Hepatic stellate cell (primary cell): ENCODE measurements at places on chromosomes 5 and 9.

DNA sequence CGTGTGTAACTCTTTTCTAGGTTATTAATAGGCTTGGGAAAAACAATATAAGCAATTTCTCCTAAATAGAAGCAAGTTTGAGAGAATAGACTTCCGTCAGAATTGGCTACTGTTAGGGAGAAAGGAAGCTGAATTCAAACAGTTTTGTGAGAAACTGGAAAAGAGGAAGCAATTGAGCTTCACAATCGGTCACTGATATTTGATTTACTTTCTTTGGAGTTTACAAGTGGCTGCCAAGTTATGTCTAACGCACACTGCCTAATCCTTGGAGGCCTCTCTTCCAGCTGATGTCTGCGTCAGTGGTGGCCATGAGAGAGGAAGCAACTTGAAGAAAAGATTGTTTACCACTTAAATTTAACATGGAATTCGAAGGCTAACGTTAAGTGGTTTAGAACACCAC is 319.5 kb downstream of the ADGRV1 start:
- DNase-seq, result no peak

- DNase-seq, result no peak
Observed at GRCh38 chr5:95822043-95822541, 434 bp downstream of the GLRX start.

GRCh38 chr5:109788596-109788995 is 98.9 kb downstream of the MAN2A1 start:
- DNase-seq, result no peak

GRCh38 chr5:135335031-135335828 is 63.8 kb downstream of the MACROH2A1 start:
- no peak for DNase-seq

GRCh38 chr9:77896938-77897667 is 134.5 kb downstream of the GNAQ start:
- no peak for DNase-seq

- no peak for DNase-seq
Observed at GRCh38 chr9:108117795-108118194, 628.2 kb upstream of the KLF4 start.

DNA sequence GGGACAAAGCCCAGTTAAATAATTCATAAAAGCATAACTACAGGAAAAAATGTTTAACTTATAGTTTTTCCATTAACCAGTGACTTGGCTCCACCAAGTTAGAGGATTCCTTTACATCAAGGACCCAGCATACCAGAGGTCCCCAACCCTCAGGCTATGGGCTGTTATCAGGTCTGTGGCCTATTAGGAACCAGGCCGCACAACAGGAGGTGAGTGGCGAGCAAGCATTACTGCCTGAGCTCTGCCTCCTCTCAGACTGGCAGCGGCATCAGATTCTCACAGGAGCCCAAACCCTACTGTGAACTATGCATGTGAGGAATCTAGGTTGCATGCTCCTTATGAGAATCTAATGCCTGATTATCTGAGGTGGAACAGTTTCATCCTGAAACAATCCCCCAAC is 303.1 kb downstream of the ELAVL2 start:
- no peak for DNase-seq

- no peak for DNase-seq
Observed at GRCh38 chr5:4411664-4412063, 728.5 kb upstream of the ADAMTS16 start.
